ENCODE measurements at places on chromosomes 6 and 20.
A peak's percentile ranks its signal among the peaks of the same experiment; 100 is the strongest.

GRCh38 chr6:108805611-108806167, 42.5 kb upstream of the ARMC2 start:
- no peak for DNase-seq
- H3K4me3 ChIP-seq, result no peak overlapping the region
- no peaks in the 10 kb centered on the region for H3K4me1 ChIP-seq

- H3K4me3 ChIP-seq, result no peak overlapping the region
- H3K27ac ChIP-seq, result no peak overlapping the region
- no peaks in the 10 kb centered on the region for H3K4me1 ChIP-seq
Measured at GRCh38 chr6:119938752-119939151, 589.2 kb upstream of the MAN1A1 start.

DNA sequence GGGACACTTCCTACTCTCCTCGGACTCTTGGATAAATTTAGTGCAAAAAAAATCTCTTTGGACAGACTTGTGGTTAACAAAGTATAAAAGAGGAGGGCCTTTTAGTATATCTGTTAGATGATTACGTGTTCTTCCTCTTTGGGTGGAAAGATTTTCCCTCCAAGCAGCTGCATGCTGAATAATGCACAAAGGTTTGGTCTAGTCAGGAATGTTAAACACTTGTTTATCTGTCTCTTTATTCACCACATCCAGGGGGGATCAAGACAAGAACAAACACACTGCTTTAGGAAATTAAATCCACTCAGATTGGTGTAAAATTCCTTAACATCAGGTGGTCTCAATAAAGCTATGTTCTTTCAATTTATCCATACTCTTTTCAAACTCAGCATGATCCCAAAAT, 260.9 kb upstream of the CHD6 start:
- H3K4me3 ChIP-seq, result no peak overlapping the region
- no peaks in the 10 kb centered on the region for H3K27me3 ChIP-seq
- H3K36me3 ChIP-seq, result no peaks in the 10 kb centered on the region
- H3K27ac ChIP-seq, result no peak overlapping the region
- H3K4me1 ChIP-seq, result peaks cover 14% of the 10 kb centered on the region

- peaks cover 14% of the 10 kb centered on the region for H3K4me1 ChIP-seq
- no peak overlapping the region for H3K27ac ChIP-seq
- no peaks in the 10 kb centered on the region for H3K36me3 ChIP-seq
- DNase-seq, result no peak
Measured at GRCh38 chr6:18280084-18280483, 15.8 kb upstream of the DEK start.

GRCh38 chr6:156557251-156557910, 219.8 kb upstream of the ARID1B start:
- DNase-seq, result no peak
- no peak overlapping the region for H3K27ac ChIP-seq
- peaks cover 12% of the 10 kb centered on the region for H3K36me3 ChIP-seq
- no peaks in the 10 kb centered on the region for H3K27me3 ChIP-seq

- no peak overlapping the region for H3K27ac ChIP-seq
- H3K36me3 ChIP-seq, result no peaks in the 10 kb centered on the region
- H3K4me1 ChIP-seq, result peaks cover 17% of the 10 kb centered on the region
- H3K27me3 ChIP-seq, result no peaks in the 10 kb centered on the region
- no peak for DNase-seq
Measured at GRCh38 chr6:73340048-73340447, 14.0 kb downstream of the DPPA5 start.

DNA sequence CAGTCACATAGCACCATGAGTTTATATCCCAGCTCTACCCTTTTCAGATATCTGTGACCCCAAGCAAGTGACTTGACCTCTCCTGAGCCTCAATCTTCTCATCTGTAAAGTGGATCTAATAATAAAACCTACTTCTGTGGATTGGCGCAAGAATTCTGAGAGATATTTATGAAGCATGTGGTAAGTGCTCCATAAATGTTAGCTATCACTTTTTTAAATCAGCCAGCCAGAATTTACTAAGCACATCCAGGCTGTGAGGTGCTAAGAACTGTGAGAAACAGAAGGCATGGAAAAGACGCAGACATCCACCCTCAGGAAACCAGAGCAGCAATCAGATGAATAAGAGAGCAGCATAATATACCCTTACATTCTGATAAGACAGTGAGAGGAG, 862 bp downstream of the C20orf96 start:
- DNase-seq, result no peak
- H3K4me3 ChIP-seq, result no peak overlapping the region
- H3K4me1 ChIP-seq, result peaks cover 11% of the 10 kb centered on the region
- H3K27me3 ChIP-seq, result peaks cover 22% of the 10 kb centered on the region

DNA sequence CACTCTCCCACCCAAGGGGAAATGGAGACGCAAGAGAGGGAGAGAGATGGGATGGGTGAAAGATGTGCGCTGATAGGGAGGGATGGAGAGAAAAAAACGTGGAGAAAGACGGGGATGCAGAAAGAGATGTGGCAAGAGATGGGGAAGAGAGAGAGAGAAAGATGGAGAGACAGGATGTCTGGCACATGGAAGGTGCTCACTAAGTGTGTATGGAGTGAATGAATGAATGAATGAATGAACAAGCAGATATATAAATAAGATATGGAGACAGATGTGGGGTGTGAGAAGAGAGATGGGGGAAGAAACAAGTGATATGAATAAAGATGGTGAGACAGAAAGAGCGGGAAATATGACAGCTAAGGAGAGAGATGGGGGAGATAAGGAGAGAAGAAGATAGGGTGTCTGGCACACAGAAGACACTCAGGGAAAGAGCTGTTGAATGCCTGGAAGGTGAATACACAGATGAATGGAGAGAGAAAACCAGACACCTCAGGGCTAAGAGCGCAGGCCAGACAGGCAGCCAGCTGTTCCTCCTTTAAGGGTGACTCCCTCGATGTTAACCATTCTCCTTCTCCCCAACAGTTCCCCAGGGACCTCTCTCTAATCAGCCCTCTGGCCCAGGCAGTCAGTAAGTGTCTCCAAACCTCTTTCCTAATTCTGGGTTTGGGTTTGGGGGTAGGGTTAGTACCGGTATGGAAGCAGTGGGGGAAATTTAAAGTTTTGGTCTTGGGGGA, 754 bp downstream of the TNF start:
- no peak for DNase-seq
- H3K4me3 ChIP-seq, result no peak overlapping the region
- H3K27me3 ChIP-seq, result peaks cover 46% of the 10 kb centered on the region
- no peaks in the 10 kb centered on the region for H3K36me3 ChIP-seq
- no peak overlapping the region for H3K27ac ChIP-seq

- DNase-seq, result no peak
- peaks cover 3% of the 10 kb centered on the region for H3K4me1 ChIP-seq
- no peaks in the 10 kb centered on the region for H3K36me3 ChIP-seq
- no peak overlapping the region for H3K27ac ChIP-seq
Measured at GRCh38 chr6:151699719-151700118, 107.8 kb upstream of the ESR1 start.

DNA sequence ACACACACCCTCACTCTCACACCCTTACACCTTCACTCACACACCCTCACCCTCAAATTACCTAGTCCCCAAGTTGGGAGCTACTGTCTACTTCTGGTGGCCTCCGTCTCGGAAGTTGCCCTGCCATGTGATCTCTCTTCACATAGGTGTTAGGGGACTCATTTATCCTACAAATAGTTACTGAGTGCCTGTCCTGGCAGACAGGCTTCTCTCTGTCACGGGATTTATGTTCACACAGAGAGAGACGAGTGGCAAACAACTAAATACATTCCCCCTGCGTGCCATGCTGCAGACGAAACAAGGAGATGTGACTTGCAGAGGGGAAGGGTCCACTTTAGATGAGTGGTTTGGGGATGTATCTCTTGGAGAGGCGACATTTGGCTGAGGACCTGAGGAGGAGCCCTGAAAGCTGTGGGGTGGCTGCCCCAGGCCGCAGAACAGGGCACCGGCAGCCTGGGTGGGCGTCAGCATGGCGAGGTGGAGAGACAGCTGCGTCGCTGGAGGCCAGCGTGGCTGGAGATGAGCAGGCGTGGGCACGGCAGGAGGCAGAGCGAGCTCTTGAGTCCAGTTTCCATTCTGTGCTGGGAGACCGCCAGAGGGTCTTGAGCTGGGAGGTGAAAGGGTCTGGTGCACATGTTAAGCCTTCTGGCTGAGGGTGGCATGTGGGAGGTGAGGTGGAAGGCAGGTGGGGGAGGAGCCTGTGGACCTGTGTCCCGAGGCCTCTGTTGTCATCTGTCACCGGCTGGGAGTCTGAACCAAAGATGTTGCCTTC, 17.2 kb downstream of the DYNLT1 start:
- peaks cover 46% of the 10 kb centered on the region for H3K36me3 ChIP-seq
- peaks cover 23% of the 10 kb centered on the region for H3K4me1 ChIP-seq
- no peaks in the 10 kb centered on the region for H3K27me3 ChIP-seq
- peak overlapping the region; percentile 12 for H3K27ac ChIP-seq
